Ureter (tissue), 1 donor: ENCODE measurements at places on chromosomes 12 and 14. TPM values are rescaled to one million over a fixed set of nuclear protein-coding genes. Genes with fewer than 3 reads are reported as not detected.

TAS2R46 gene
- total RNA-seq, result 5.4 TPM

ZNF385A gene
- total RNA-seq, result 88.4 TPM

GRCh38 chr12:81962126-81962856 lies 203.1 kb upstream of the PPFIA2 start:
- no peak for DNase-seq

DNA sequence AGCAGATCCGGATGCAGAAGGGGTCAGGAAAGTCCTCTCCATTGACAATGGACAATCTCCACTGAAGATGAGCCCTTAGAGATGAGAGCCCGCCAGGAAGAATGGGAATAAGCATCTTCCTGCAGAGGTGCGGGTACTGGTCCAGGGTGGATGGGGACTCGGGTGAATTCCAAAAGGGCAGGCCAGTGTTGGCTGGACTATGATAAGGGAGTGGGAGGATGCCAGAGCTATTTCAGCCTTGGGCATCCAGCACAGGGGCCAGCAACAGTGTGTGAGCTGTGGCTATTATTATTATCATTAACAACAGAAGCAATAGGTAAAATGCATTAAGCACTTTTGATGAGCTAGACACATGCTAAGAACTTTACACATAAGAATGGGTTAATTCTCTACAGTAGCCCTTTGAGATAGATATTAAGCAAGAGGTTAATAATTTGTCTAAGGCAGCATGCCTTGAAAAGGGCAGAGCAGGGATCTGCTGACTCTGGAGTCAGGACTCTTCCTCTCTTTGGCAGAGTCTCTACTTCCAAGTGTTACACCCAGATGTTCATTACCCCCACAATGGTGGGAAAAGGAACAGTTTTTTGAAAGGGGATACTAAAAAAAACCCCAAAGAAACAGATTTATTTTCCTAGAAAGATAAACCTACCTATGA lies 55.2 kb downstream of the PRICKLE1 start:
- no peak for DNase-seq

GRCh38 chr14:76597387-76597786 lies 163.9 kb upstream of the VASH1 start:
- DNase-seq, result no peak

ZC2HC1C gene
- 3.0 TPM for total RNA-seq
